ENCODE measurements at places on chromosomes 11 and 22. TPM values are rescaled to one million over a fixed set of nuclear protein-coding genes. Genes with fewer than 3 reads are reported as not detected.

HMOX1 gene
- 234 TPM for polyA plus RNA-seq

SLC35F2 gene
- polyA plus RNA-seq, result 10.2 TPM

AQP11 gene
- polyA plus RNA-seq, result 3.8 TPM

NECTIN1 gene
- 6.0 TPM for polyA plus RNA-seq

DDTL gene
- 6.9 TPM for polyA plus RNA-seq

TMEM191B gene
- polyA plus RNA-seq, result 10.6 TPM

PATE2 gene
- not detected for polyA plus RNA-seq

DSCAML1 gene
- polyA plus RNA-seq, result 0.95 TPM

RAC2 gene
- polyA plus RNA-seq, result 4.5 TPM

FAM181B gene
- polyA plus RNA-seq, result 0.97 TPM

PDGFB gene
- polyA plus RNA-seq, result 10.4 TPM

RIMBP3C gene
- not detected for polyA plus RNA-seq

FAM111B gene
- 0.17 TPM for polyA plus RNA-seq

Data from kidney (tissue), 22 donors.